Parietal lobe (tissue), 2 donors: ENCODE measurements at places on chromosomes 6 and 20. TPM values are rescaled to one million over a fixed set of nuclear protein-coding genes. Genes with fewer than 3 reads are reported as not detected.

SIRPB1 gene
- total RNA-seq = 1.3 TPM

HLA-DPB1 gene
- 1.9 TPM for total RNA-seq

COL9A1 gene
- 11.0 TPM for total RNA-seq

MMS22L gene
- total RNA-seq = 39.4 TPM

CPNE5 gene
- 15.3 TPM for total RNA-seq

PRIM2 gene
- total RNA-seq = 26.6 TPM

SLC13A3 gene
- 13.1 TPM for total RNA-seq

ERGIC3 gene
- total RNA-seq = 186 TPM

MAFB gene
- total RNA-seq = 9.4 TPM

ATAT1 gene
- total RNA-seq = 67.3 TPM

SFTA2 gene
- not detected for total RNA-seq

POM121L2 gene
- total RNA-seq = not detected

EFHC1 gene
- total RNA-seq = 52.3 TPM

PRICKLE4 gene
- 1.6 TPM for total RNA-seq

OXT gene
- not detected for total RNA-seq

GNMT gene
- total RNA-seq = 0.94 TPM

CCN6 gene
- total RNA-seq = not detected

HS3ST5 gene
- 9.1 TPM for total RNA-seq

DEFB132 gene
- total RNA-seq = not detected
